Karpas-422 (cell line): ENCODE measurements at places on chromosomes 2 and 18.

DNA sequence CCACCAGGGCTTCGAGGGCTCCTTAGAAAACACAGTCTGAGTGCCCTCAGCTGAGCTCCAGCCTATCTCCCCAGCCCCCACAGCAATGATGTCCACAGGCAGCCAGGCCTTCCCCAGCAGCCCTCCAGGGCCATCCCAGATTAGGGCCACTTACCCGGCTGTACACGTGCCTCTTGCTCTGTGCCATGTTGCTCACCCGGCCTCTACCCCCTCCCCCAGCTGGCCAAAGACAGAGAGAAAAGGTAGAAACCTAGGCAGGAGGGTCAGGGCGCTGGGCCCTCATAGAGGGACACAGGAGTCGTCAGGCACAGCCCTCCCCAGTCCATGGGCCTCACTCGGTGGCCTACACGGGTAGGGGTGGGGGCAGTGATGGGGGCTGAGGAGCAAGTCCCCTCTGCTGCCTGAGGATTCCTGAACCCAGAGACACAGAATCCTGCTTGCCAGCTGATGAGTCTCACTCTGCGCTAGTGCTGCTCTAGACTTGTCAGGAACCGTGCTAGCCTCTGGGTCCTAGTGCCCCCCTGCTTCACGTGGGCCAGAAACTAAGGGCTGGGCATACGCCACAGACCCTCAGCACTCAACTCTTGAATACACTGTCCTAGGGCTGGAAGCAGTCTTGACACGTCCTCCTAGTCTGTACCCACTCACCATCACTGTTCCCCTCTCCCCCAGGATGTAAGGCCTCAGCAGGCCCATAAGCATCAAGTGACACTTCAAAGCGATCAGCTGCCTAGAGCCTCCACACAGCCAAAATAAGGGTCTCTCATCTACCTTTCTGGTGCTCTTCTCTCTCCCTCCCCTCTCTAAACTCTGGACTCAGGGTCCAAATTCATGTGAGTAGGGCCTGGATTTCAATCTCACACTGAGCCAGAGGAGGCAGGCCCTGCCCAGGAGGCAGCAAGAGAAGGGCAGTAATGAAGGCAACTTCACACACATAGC lies at the start of gene DCTN1:
DCTN1 (minus strand) TSS at position 461 of the 939 bp plus-strand sequence; CDS start at position 187, 274 bp downstream.
- peak; percentile 55 for DNase-seq

- DNase-seq: peak; percentile 15
Measured at GRCh38 chr2:111072220-111072871, 48.4 kb upstream of the BCL2L11 start.

DNA sequence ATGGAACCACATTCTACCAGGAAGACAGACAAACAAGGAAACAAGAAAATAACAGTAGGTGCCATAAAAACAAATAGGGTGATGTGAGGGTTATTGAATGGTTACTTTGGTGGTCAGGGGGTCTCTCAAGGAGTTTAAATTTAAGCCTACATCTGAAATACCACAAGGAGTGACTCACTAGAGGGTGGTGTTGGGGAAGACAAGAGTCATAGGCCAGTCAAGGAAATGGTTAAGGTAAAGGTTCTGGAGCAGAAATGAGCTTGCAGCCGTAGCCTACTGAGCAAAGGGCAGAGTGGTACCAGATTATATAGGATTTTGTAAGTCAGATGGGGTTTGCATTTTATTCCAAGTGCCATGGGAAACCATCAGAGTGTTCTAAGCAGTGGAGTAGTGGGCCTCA lies 135.6 kb upstream of the DAPL1 start:
- DNase-seq: no peak

GRCh38 chr18:36419900-36420531 lies 122.5 kb downstream of the FHOD3 start:
- DNase-seq: peak; percentile 76

- peak; percentile 79 for DNase-seq
Measured at GRCh38 chr2:73984922-73985307, 205 bp downstream of the TET3 start.

GRCh38 chr2:132645176-132645575 lies 24.8 kb downstream of the LYPD1 start:
- DNase-seq: no peak

DNA sequence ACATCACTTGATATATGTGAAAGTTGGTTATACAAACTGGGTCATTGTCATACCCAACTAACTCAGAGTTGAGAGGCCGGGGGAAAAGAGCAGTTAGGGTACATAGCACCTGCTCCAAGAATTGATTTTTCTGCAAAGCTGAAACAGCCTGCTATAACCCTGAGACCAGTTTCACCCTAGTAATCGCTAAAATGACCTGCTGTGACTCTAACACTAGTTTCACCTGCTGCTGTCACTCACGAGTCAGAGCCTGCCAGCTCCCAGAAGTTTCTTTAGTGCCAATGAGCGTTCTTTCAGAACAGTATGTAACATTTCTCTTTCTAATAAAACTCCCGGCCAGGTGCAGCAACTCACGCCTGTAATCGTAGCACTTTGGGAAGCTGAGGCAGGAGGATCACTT lies 28.0 kb downstream of the SRSF7 start:
- DNase-seq: no peak

DNA sequence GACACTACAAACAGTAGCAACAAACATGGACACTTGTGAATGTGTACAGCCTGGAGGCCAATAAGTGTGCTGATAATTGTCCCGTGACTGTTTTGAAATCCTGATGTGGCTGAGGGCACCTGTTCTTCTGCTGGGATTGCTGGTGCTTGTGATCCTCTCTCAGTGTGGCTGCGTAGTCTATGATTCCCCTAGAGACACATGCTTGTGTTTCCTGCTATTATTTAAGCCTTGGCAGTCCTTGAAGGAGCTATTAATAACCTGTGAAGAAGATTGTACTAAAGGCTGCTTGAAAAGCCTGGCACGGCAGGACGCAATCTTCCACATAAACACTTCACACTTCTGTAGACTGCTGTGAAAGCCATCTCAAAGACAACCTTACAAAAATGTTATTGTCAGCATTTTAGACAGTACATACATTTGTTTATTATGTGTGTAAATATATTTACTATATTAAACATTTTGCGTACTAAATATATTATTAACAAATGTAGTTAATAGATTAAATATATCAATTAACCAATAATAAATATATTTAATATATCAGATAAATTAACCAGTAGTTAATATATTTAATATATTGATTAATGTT lies 71.4 kb downstream of the GALR1 start:
- no peak for DNase-seq

- no peak for DNase-seq
Measured at GRCh38 chr18:58080451-58080850, 36.4 kb downstream of the NEDD4L start.

DNA sequence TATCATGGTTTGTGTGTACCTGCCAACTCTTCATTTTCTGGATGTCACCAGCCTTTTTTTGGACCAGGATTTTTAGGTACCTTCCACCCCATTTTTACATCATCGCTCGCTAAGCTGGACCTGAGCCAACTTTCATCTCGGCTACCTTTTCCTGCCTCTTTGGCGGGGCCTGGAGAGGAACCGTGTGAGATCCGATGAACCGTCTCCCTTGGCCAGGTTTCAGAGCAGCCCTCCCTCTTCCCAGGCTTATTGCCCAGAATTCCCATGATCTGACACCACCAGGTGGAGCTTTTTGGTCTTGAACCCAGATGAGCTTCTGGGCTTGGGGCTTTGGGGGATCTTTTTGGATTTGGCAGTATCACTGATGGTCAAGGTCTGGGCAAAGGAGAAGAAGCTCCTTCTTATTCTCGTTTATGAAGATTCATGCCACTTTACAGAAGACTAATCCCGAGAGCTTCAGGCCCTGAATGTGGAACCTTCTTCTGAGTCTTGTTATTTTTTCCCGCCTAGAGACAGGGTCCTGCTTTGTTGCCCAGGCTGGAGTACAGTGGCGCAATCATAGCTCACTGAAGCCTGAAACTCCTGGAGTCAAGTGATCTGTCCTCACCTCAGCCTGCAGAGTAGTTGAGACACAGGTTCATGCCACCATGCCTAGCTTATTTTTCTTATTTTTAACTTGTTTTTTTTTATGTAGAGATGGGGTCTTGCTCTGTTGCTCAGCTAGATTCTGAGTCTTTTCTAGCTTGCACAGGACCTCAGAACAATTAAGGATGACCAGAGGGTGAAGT lies 50.4 kb downstream of the GATA6 start:
- no peak for DNase-seq

DNA sequence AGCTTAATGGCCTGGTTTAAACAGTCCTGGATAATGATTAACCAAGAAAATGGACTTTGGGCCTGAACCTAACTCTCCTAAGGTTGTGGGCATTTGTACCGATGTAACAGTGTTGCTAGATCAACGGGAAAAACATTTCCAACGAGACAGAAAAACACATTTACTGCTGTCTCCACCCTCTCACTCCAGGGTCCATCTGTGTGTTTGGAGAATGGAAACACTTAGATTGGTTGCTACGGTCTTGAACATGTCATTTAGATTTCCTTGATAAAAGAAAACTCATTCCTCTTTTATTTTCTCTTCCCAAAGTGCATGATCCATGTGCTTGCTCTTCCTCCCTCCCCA lies 88.0 kb downstream of the SOCS6 start:
- DNase-seq: no peak

GRCh38 chr2:134391751-134392160 lies 137.9 kb downstream of the MGAT5 start:
- DNase-seq: no peak

GRCh38 chr2:196252408-196253115 lies 81.2 kb upstream of the STK17B start:
- no peak for DNase-seq

DNA sequence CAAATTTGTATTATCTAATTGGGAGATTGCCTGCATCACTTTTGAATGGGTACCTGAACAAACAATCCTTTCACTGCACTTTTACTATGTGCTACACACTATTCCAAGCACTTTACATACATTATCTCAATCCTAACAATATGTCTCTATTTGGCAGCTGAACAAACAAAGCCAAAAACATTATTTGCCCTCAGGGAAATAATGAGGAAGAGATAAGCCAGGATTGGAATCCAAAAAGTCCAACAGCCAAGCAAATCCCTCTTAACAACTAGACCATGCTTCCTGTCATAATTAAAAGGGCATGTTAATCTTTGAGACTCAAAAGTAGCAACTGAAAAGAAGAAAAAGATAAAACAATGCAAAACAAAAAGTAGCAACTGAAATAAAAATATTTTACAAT lies 32.1 kb downstream of the RPRD1A start:
- no peak for DNase-seq

DNA sequence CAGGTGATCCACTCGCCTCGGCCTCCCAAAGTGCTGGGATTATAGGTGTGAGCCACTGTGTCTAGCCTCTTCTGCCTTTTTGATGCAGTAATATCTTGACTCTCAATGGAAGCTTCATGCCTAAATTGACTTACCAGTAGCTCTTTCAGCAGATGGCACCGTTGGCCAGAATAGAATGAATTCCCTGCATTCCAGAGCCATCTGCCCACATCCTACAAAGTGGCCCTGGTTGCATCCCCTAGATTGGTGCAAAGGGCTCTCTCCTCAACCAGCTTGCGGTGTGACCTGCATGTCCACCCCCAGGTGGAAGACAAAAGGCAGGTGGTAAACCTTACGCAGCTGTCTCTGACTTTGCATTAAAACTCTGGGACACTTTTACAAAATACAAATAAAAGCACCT lies 4.4 kb upstream of the PARD6G start:
- no peak for DNase-seq

GRCh38 chr18:41850781-41851180 lies 104.3 kb upstream of the PIK3C3 start:
- DNase-seq: no peak

DNA sequence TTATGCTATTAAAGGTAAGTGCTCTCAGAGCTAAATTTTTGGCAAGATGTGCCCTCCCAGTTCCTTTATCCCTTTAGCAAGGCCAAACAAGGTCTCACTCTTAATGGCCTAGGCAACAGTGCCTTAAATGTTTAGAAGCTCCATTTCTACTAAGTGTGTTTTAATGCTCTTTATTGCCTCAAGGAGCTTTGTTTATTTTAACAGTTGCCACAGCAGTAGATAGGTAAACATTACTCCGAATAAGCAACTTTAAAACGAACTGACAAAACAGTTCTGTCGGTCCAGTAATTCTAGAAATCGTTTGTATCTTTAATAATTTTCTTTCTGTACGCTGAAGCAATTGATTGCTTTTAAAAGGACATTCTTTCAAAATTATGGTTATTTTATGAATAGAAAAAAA lies 74.5 kb downstream of the PIEZO2 start:
- DNase-seq: no peak

DNA sequence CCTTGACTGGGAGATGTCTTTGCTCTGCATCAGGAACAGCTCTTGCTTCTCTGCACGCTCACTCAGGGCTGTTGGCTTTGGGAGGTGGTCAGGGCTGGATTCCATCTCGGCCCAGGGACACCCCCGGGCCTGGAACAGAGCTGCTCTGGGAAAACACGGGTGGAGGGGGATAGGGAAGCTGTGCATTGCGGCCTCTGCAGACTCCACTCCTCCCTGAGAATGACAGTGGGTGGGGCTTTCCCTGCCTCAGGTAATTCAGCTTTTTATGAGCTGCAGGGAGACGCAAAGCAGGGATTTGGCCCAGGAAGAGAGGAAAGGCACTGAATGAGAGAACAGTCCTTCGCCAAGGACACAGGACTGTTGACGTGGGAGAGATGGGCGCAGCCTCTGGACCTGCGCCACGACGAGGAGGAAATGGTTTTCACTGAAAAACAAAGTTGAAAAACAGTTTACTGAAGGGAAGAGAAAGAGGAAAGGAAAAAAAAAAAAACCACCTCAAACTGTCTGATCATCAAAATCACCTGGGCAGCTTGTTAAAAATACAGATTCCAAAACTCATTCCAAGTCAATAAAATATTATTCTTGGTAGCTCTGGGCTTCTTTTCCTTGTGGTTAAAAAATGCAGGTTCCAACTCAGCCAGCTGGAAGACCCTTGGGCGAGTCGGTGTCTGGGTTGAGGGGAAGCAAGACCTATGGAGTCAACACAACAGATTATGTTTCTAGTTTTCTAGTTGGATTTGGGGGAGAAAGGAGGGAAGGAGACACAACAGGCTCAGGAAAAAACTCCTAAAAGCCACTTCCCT lies 194.0 kb downstream of the ZFP36L2 start:
- DNase-seq: no peak

GRCh38 chr2:222876947-222877346 lies 16.1 kb downstream of the ACSL3 start:
- DNase-seq: no peak

DNA sequence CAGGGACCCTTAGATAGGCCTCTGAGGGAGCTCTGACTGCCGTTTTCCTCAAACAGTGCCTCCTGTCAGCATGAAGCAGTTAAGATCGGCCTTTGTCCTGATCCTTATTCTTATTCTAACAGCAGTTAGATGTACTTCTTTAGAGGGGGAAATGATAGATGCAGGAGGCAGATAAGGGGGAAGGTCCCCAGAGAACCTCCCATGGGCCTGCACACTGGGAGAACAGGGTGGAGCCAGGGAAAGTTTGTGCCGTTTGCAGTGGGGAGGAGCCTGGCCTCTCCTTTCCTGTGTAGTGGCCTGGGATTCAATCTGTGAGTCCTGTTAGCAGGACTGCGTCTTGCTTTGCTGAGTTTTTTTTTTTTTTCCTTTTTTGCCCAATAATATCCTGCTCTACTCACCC lies 7.9 kb upstream of the INPP4A start:
- no peak for DNase-seq

DNA sequence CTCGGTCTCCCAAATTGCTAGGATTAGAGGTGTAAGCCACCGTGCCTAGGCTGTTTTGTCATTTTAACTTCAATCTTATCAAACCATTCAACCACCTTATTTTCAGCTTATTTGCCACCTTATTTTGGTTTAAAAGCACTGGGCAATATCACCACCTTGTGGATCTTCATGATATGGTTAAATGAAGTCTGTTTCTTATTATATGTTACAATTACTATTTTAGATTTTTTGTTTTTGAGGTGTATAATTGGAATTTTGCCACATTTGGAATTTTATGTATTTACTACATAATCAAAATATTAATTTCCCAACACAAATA lies 43.8 kb upstream of the SCN9A start:
- peak; percentile 55 for DNase-seq
